ENCODE measurements at places on chromosomes 2 and 18.

DNA sequence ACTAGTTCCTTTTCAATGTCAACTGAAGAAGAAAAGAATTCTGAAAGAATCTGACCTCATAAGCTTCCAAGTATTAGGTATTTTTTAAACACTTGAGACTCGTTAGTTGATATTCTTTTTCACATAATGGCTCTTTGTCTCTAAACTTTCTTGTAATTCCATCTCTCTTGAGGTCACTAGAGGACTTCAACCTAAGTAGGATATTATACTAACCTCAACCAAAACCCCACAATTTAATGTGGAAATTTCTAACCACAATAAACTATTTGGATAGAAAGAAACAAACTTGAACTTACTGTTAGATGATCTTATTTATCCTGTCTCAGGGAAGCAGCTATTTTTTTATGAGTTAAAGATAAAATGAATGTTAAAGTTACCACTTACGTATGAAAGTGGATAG is 206.9 kb upstream of the FSIP2 start:
- no peak for DNase-seq

DNA sequence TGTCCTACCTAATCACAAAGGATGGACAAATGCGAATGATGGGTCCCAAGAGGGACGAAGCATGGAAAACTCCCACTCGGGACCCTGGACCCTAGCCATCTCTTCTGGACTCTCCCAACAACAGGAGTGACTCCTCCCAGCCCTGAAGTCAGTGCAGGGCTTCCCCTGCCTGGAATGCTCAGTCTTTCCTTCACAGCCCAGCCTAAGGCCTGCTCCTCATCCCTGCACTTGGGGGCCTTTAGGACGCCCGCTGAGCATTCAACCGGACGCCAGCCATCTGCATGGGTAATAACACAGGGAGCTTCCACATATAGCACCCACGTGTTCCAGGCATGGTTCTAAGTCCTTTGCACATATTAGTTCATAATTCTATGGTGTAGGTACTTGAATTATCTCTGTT is 237.5 kb downstream of the KLHL29 start:
- DNase-seq: no peak

DNA sequence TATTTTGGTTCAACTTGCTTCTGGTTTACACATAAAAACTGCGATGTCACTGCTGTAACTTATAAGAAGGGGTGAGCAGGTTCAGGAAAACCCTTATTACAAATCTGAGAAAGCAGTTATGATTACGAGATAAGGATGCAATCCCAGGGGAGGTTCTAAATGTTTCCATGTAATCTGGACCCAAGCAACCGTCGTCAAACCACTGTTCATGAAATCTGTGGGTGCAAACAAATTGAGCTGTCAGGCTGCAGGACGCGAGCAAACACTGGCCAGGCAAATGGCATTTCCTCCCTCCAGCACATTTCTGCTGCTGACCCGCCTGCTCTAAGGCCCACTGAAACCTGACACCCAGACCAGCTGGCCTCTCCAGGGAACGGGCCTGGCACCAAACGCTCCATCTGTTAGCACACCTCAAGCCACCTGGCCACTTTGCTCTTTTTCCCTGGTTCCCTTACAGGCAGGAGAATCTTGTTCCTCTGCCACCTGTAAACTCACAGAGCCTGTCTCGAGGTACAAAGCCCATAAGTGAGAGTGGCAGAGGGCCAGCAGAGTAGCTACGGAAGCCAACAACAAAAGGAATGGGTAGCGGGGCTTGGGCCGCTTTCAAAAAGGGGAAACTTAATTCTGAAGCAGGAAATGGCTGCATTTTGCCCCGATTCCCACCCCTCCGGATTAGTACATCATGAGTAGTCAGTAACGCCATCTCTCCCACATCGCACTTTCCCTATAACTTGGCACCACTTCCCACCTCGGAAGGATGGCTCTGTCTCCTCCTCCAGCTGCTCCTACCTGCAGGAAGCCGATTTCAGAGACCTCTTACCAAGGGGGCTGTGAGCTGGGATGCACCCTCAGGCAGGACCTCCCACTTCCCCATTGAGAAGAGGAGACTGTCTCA is 26.5 kb downstream of the CRACDL start:
- no peak for DNase-seq

GRCh38 chr18:9762526-9762925 is 54.4 kb downstream of the RAB31 start:
- DNase-seq: no peak

DNA sequence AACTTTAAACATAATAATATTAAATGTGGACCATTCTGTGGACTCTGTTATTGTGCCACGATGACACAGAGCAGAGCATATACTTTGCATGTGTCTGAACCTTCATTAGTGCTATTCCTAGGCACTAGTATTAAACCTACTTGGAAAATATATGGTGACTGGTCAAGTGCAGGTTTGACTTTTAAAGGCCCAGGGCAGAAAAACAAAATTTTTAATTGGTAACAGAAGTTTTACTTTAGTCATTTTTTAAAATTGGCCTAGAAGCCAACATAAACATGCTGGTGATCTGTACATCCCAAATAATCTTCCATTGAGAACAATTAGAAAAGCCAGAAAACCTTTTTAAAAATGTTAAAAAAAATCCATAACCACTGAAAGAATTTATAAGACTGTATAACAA is 16.6 kb downstream of the LDAH start:
- DNase-seq: no peak

DNA sequence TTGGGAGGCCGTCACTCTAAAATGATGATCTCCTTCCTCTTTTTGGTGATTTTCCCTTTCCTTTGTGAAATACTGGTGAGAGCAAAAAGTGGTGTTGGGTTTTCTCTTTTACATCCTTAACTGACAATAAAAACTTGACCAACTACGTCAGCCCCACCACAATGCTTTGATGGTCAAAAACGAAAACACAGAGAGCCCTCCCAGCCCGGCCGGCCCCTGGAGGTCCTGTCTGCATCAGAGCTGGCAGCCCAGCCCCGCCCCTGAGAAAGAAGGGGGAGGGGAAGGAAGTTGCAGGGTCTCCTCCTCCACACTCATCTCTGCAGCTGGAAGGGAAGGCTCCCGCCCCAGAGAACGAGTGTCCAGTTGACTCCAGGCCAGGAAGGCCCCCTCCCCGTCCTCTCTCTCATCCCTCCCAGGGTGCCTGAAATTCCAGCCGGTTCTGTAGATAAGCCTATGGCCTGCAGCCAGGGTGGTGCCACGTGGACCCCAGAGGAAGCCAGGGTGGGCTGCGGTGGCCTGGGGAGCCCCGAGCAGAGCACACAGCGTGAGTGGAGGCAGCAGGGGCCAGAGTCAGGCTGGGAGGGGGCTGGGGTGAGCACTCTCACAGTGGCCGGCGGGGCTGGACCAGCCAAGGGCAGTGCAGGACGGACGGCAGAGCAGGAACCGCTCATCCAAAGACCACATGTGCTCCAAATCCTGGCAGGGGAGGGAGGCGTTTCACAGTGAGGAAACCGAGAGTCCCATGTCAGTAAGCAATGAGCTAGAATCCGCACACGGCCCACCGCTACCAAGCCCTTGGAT is 19.8 kb downstream of the BIN1 start:
- no peak for DNase-seq

Data from amygdala (tissue), 56 donors.